ENCODE measurements at places on chromosomes 3 and 15. TPM values are rescaled to one million over a fixed set of nuclear protein-coding genes. Genes with fewer than 3 reads are reported as not detected.

GRCh38 chr3:54619531-54619930 is 308.3 kb downstream of the LRTM1 start:
- DNase-seq, result no peak

DNA sequence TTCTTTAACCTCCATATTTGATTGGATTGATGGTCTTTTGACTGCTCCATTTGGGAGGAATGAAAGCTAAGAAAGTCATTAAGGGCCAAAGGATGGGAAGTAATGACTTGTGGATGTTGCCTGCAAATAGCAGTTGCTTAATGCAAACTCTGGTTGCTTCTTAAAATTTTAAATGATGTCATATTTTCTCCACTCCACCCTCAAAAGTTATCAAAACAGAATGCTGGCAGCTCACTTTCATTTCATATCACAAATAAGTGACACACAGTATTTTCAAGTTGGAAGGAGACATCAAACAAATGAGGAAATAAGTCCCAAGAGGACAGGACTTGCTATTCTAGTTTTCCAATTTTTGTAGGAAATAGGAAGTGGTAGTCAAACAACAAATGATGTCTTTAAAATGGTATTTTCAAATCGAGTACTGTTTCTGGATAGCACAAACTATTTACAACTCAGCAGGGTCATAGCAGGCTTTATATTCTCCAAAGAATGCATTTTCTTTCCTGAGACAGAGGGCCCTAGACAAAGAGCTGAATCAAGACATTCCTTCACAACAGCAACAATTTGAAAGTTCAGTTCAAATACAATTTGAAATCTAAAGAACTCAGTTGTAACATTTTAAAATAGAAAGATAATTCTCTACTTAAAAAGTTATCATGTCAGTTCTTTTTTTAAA is 165.1 kb upstream of the UBE2E1 start:
- no peak for DNase-seq

DNA sequence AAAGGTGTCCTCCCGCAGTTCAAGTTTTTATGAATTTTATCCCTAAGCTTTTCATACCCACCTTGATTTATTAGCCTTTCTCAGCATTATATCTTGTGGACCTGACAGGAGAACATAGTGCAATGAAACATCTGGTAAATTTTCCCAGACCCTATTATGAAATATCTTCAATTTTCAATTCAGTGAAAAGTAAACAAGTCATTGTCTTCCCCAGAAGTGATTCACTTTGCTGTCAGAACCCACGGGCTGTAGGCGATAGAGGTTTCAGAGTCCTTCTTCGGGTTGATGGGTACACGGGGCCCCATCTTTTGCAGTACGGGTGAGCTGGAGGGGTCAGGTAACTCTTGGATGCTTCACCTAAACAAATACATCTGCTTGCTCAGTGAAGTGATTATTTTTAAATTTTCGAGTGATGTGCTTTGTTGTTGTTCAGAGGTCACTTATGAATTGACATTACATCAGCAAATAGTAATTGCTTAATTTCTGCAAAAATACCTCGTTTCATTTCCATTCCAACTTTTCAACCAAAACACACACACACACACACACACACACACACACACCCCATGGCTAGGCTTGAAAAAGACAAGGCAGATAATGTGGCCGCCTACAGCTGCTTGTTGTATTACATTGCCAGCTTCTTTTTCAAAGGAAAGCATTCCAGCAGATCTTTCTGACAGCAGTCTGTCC is 102.9 kb downstream of the SEMA6D start:
- no peak for DNase-seq

The C3orf85 gene
- total RNA-seq, result not detected

All from cardiac septum (tissue), 1 donor.